ENCODE measurements at places on chromosomes 16 and 17.
A peak's percentile ranks its signal among the peaks of the same experiment; 100 is the strongest.

DNA sequence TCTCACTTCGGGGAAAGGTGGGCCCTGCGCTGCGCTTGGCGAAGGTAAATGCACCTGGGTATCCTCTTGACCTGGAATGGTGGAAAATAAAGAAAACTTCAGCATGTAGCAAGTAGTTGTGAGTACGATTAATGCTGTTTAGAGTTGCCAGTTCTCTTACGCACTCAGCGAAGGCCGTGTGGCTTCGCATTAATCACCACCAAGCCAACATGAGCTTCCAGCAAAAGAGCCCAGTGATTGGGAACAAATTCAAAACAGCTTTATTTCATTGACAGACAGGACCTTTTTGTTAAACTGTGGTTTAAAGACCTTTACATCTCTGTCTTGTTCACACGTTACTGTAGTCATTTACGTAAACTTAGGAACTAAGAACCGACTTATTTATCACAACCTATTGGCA lies 531.4 kb downstream of the MAF start:
- no peak for DNase-seq

GRCh38 chr16:28823291-28823872 lies 583 bp downstream of the ATXN2L start:
- DNase-seq = no peak

GRCh38 chr16:69283851-69284250 lies 27.3 kb upstream of the VPS4A start:
- no peak for DNase-seq

- no peak for DNase-seq
Measured at GRCh38 chr17:64103391-64104364, 26.3 kb downstream of the ERN1 start.

DNA sequence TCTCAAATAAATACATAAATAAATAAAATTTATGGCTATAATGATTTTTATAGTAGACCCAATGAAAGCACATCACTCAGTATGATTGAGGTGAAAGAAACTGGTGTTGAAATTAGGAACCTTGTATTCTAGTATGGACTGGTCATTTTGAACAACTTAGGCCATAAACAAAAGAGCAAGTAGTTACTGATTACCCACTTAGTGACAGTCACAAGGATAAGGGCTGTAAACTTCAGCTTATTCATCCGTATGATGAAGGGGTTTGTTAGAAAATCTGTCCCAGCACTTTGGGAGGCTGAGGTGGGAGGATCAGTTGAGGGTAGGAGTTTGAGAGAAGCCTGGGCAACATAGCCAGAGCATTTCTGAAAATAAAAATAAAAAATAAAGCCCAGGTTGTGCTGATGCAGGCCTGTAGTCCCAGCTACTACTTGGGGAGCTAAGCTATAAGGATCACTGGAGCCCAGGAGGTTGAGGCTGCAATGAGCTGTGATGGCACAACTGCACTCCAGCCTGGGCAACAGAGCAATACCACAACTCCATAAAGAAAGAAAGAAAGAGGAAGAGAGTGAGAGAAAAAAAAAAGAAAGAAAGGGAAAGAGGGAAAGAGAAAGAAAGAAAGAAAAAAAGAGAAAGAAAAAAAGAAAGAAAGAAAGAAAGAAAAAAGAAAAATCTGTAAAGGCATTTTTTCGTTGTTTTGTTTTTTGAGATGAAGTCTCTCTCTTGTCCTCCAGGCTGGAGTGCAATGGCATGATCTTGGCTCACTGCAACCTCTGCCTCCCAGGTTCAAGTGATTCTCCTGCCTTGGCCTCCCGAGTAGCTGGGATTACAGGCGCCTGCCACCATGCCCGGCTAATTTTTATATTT lies 4.2 kb upstream of the SPAG9 start:
- no peak for DNase-seq

- DNase-seq = peak; percentile 18
Measured at GRCh38 chr17:56594320-56595107, 1.0 kb downstream of the NOG start.

- no peak for DNase-seq
Measured at GRCh38 chr16:11249233-11250061, 6.6 kb downstream of the SOCS1 start.

DNA sequence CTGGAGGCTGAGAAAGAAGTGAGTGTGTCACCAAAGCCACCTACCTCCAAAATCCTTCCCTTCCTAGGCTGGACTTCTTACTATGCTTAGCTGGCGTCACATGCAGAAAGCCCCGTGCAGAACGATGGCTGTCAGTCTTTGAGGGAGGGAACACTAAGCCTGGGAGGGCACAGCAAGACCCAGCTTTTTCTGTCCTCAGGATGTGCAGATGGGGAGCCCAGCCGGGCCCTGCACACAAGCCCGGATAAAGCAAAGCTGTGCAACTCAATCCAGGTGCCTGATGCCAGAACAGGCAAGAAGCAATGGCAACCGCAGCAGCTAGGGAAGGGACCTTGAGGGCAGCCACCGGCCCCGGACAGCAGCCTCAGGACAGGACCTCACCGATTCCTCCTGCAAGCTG lies 13.9 kb upstream of the USP36 start:
- DNase-seq = no peak

DNA sequence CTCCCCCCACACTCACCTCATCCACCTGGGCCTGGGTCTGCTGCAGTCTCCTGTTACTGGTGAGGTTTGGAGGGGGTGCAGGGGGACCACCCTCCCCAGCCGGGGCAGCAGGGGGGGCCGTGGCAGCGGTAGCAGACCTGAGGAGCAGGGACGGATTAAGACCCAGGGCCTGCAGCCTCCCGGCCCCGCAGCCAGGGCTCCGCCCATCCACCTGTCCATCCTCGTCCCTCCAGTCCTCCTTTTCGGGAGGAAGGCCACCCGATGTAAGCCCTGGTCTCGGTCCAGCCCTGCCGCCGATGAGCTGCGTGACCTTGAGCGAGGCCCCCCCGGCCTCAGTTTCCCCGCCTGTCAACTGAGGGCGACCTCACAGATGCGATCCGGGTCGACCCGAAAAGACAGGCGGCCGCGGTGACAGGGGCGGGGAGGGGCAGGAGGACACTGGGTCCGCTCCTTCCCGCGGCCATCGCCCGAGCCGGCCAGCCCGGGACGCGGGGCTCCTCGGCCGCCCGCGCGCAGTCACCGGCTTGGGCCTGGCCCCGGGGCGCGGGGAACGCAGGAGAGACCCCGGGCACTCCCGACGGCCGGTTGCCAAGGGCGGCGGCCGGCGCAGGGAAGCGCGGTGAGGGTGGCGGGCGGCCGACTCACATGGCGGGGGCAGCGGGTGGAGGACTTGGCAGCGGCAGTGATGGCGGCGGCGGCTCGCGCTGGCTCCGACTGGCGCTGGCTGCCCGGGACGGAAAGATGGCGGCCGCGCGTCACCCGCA lies at the start of gene VAMP2:
VAMP2 (minus strand) TSS at position 716 of the 764 bp plus-strand sequence; CDS start at position 647, 69 bp downstream.
- peak; percentile 74 for DNase-seq

DNA sequence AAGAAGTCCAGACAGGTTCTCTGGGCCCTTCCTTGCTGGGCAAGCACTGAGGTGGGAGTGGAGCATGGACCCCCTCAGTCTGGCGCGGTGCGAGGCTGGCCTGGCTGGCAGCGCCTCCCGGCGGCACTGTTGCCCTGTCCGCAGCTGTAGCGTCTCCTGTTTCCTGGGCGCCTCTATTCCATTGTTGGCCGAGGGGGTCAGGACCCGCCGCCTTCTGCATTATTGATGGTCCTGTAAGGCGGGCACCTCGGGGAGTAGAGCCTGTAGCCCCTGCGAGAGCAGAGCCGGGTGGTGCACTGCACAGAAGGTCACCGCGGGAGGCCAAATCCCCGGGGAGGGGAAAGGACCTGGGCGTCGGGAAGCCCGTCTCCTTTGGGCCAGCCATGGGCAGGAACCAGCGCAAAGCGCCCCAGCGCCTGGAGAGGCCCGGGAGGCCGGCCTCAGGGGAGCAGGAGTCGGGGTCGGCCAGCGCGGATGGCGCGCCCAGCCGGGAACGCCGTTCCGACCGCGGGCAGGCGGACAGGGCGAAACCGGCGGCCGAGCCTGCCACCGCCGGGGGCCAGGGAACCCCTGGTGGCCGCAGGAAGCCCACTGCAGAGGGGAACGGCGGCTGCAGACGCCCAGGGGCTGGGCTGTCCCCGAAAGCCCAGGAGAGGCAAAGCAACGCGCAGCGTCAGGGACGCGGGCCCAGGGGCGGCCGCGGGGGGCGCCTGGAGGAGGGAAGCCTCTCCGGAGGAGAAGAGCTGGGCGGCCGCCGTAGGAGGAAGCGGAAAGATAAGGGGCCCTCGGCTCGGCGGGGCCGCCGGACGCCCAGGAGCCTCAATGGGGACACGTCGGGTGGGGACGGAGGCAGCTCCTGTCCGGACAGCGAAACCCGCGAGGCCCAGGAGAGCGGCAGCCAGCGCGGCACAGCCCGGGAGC lies at the start of gene MYO15B:
MYO15B (plus strand) TSS at position 126 of the 921 bp plus-strand sequence; CDS start at position 384, 258 bp downstream.
- DNase-seq = peak; percentile 56

DNA sequence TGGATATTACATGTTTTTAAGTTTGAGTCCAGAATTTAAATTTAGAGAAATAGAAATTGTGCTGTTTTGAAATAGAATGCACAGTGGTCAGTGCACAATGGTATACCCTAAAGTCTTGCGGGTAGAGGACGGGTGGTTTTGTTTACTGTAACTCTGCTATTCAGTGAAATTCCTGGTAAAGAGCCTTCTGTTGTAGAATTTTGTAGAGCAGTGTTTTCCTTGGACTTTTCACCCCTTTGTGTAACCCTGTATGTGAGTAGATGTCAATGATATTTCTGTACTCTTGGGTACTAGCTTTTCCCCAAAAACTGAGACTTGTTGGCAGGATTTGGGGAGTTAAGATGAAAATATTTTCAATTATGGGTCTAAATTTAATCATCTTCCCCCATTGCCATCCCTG lies 19.5 kb downstream of the IST1 start:
- DNase-seq = no peak

DNA sequence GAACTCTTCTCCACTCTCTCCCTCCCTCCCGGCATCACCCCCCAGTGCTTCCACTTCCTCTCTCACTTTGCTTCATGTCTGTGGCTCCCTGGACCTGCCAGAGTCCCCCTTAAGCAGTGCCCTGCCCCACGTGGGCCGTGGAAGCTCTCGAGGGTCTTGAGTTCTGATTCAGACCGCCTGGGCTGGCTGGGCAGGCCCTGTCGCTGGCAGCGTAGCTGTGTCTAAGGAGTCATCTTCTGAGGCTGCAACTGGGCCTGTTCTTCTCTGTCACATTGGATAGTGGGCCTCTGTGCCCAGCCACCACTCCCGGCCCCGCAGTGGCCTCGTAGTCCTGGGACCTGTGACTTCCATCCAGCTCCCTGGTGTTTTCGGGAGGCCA lies 30.7 kb downstream of the MNT start:
- DNase-seq = no peak

GRCh38 chr16:30924913-30925631 lies 1.7 kb downstream of the FBXL19 start:
- no peak for DNase-seq

DNA sequence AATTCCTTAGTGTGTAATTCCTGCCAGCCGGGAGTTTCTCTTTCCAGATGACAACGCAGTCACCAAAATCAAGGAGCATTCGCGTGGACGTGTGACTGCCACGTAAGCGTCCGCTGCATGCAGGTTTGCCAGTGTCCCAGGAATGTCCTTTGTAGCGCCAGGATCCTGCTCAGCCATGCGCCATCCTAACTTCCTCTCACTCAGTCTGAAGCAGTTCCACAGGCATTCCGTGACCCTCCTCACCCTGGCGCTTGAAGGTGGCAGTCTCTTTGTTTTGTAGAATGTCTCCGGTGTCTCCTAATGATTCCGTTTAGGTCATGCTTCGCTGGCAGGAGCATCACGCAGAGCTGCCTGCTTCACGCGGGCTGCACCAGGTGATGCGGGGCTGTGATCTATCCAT lies 88.6 kb downstream of the RPTOR start:
- no peak for DNase-seq

DNA sequence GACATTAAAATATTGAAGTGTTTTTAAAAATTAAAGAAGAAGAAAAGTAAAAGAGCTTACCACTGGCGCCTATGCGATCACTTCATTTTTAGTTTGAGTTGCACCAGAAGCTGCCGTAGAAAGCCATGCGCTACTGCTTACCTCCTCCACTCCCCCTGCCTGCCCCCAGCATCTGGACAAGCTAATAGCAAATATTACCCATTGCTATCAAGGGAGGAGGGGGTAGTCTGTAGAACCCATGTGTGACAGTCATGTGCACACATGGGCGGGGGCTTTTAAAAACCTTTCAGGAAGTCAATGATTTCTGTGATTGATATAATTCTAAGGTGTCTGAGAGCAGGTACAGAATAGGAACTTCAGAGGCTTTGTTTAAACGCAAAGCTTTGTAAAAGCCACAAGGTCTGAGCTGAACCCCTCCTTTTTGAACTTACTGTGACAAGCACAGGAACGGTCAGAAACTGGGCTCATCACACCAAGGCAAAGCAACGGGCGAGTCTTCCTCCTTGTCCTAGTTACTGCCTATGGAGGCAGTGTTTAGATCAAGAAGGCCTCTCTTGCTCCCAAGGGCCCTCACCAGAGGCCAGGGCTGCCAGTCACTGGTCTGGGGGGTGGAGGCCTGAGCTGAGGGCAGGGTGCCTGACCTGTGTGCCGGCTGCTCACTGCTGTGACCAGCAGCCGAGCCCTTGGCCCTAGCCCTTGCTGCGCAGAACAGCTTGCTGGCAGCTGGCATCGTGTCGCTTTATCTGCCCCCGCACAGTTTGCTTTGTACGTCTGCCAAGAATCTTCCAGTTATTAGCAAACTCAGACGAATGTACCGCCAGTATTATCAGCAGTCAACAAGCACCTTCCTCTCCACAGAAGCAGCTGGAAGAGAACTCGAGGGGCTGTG lies 15.0 kb downstream of the GINS2 start:
- no peak for DNase-seq

- no peak for DNase-seq
Measured at GRCh38 chr16:88886845-88887521, 20.5 kb upstream of the PABPN1L start.

- no peak for DNase-seq
Measured at GRCh38 chr16:86211800-86212199, 298.5 kb upstream of the FOXF1 start.

- DNase-seq = no peak
Measured at GRCh38 chr16:65702707-65703402, 581.0 kb upstream of the CDH11 start.

- no peak for DNase-seq
Measured at GRCh38 chr16:20675488-20676267, 21.8 kb downstream of the ACSM1 start.

- no peak for DNase-seq
Measured at GRCh38 chr17:58917228-58917627, 161.6 kb downstream of the PPM1E start.

GRCh38 chr16:85359147-85359822 lies 247.0 kb upstream of the CIBAR2 start:
- no peak for DNase-seq

DNA sequence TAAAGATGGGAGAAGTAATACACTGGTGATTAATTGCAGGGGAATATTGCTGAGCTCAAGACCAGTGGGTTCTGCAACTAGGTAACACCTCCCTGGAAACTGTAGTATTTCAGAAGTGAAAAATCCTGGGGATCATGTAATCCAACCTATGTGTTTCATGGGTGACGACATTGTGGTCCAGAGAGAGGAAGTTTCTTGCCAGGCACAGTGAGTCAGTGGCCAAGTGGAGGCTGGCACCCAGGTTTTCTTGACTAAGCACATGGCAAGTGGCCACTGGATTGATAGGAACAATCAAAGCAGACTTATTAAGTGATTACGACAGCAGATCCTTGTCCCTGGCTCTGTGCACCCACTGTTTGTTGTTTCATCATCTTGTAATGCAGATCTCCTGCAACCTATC lies 14.6 kb upstream of the CIITA start:
- no peak for DNase-seq

GRCh38 chr17:39175695-39176093 lies 9.7 kb upstream of the ARL5C start:
- no peak for DNase-seq

- DNase-seq = no peak
Measured at GRCh38 chr16:9248162-9248561, 156.7 kb downstream of the HAPSTR1 start.
